A172 (cell line): ENCODE measurements at places on chromosomes 7 and 10.

- peak; percentile 68 for DNase-seq
These were observed 11.0 kb upstream of the LFNG start for GRCh38 chr7:2508327-2509215.

GRCh38 chr10:6009961-6010360 lies 32.6 kb upstream of the IL15RA start:
- no peak for DNase-seq

GRCh38 chr7:148327379-148327778 lies 263.2 kb upstream of the C7orf33 start:
- DNase-seq, result peak; percentile 71

DNA sequence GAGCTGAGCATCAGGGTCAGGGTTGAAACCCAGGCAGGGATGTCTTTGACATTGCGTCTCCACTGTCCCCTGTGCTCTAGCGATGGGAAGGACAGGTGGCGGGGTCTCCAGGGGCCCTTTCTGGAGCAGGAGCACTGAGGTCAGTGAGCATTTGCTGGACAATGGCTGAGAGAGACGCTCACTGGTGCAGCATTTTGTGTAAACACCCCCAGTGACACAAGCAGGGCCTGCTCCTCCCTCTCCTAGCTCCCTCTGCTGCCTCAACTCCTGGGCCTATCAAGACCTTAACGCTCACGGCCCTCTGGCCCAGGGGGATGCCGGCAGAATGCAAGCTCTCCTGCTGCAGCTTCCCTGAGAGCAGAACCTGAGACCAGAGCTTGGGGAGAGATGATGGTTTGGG lies 17.4 kb upstream of the INMT start:
- DNase-seq, result no peak

GRCh38 chr7:137931823-137932222 lies 70.1 kb downstream of the CREB3L2 start:
- DNase-seq, result no peak

- DNase-seq, result no peak
These were observed 116.0 kb downstream of the VTI1A start for GRCh38 chr10:112562809-112563663.

DNA sequence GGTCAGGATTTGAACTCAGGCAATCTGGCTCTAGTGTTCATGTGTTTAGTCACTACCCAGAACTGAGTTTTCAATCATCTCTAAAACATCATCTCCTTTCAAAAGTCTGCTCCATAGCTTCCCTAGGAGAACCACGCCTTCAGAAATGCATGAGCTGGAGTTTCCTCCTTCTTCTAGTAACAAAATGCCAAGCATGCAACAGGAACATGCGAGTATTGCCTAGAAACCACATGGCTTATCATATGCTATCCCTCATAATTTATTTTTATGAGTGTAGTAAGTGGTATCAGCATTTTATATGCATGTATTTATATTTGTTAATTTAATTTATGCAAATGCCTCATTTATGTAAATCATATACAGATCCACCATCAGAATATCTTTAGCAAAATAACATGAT lies 170.9 kb downstream of the RAB11FIP2 start:
- DNase-seq, result no peak

GRCh38 chr7:23200331-23200730 lies 18.5 kb downstream of the NUP42 start:
- no peak for DNase-seq

DNA sequence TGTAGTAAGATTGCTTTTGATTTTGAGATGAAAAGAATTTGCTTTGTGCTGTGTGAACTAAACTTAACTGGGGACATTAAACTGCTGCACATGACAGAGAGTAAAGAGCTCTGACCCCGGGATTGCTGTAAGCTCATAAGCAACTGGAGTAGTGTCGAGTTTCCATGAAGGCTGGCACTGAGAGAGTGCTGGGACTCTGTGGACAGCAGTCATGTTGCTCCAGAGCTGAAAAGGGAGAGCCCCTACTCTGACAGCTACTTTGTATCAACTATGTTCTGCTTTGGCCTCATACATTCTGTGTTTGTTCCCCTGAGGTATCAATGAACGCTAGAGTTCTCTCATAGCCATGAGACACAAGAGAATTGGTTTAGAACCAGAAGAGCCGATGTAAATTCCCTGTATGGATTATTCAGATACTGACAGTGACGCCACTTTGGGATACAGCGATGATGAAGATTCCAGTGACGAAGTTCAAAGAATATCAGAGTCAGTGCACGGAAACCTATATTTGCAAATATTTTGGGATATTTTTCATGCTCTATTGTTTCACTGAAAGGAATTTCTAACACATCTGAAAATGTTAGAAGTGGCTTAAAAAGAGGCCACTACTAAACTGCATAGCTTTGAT lies 185.9 kb upstream of the DKK1 start:
- DNase-seq, result no peak

DNA sequence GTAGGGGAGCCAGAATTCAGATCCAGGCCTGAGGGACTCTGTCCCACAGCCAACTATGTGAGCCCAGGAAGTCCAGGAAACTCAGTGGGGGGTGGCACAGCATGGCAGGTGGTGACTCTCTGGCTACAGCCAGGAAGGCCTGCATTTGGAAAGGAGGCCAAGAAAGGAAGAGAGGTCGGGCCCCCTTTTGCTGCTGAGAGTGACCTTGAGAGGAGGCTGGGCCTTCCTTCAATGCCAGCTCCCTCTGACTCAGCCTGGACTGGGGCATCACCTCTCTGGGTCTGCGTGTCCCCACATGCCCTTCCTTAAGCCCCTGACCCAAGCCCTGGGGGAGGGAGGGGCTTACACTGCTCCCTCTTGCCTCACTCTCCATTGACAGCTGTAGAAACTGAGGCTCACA lies 6.4 kb upstream of the MYL10 start:
- peak; percentile 73 for DNase-seq

DNA sequence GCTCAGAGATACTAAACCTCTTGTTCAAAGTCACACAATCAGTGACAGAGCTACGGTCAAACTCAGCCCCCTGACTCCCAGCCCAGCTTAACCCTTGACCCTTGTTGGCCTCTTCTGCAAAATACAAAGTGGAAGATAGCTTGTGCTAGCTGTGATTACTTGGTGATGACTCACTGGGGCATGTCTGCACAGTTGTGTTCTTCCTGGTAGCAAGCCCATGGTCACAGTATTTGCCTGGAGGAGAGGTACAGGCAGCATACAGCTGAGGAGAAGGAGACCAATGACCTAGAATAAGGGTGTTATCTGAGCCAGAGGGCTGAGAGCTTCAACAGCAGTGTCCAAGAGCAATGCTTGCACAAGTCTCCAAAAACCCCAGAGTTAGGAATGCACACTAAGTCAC lies 5.7 kb upstream of the HSPA12A start:
- DNase-seq, result peak; percentile 23

- DNase-seq, result no peak
These were observed 10.2 kb downstream of the CCDC6 start for GRCh38 chr10:59896191-59896590.

DNA sequence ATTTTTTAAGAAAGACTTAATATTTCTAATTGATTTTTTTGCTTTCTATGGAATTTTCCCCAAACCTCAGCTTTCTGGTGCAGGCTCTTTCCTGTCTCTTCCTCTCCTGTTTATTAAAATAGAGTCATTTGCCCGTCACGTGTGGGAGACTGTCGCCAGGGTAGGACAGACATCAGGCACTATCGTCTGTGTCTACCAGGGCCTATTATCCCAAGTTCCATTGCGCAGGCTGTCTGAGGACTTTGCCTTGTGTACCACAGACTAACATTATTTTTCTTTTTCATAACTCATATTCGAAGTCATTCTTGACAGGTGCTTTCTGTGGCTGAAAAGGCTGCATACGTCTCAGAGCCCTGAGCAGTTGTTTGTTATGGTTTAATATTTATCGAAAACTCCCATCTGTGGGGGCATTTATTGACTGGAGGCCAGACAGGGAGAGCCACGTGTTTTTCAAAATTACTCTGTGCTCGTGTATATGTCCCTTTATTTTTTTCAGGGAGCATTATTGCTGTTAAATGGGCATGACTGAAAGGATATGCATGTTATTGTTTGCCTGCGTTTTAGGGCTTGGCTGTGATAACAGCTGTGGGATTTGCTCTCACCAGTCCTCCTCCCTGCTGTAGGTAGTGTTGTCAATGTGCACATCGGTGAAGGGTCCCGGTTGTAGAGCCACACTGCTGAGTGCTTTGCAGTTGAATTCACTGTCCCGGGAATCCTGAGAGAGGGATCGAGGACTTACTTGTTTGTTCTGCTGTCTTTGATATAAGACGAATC lies 89.8 kb downstream of the CAMK1D start:
- no peak for DNase-seq

DNA sequence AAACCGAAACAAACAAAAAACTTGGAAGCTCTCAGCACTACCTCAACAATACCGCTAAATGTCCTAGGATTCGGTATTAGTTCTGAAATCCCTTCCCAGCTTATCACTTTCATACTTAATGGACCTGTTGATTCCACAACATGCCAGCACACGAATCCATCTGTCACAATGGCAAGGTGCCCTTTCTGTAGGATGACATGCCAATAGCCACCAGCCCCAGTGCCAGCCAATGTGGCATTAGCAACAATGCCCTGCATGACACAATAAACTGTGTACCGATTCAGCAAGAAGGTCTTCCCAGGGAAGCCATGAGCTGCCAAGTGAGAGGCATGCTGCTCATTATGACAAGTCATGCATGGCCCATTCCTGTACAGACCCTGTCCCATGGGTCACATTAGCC lies 35.6 kb upstream of the CHCHD3 start:
- DNase-seq, result no peak

GRCh38 chr10:74953214-74953613 lies 126.8 kb downstream of the KAT6B start:
- DNase-seq, result no peak

GRCh38 chr10:96850825-96851224 lies 18.7 kb downstream of the LCOR start:
- peak; percentile 46 for DNase-seq

DNA sequence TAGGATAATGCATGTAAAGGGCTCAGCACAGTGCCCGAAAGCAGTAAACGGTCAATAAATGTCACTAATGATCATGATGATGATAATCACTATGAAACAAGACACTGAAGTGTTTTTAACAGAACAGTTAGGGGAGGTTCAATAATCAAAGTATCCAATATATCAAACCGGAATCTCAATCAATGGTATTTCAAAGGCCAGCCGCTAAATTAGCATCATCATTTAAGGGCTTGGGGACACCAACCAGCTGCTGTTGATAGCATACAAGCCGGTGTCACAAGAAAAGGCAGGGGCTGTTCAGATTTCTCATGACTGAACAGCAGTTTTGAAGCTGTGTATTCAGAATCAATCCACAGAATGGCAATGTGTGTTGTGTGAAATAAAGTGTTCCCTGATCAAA lies 316.0 kb upstream of the NPVF start:
- DNase-seq, result no peak

- DNase-seq, result no peak
These were observed 141.9 kb downstream of the ELFN1 start for GRCh38 chr7:1811850-1812508.

- DNase-seq, result no peak
These were observed 151.5 kb upstream of the VIPR2 start for GRCh38 chr7:159296093-159296681.

GRCh38 chr10:46062723-46063428 lies 16.8 kb upstream of the MSMB start:
- DNase-seq, result no peak

DNA sequence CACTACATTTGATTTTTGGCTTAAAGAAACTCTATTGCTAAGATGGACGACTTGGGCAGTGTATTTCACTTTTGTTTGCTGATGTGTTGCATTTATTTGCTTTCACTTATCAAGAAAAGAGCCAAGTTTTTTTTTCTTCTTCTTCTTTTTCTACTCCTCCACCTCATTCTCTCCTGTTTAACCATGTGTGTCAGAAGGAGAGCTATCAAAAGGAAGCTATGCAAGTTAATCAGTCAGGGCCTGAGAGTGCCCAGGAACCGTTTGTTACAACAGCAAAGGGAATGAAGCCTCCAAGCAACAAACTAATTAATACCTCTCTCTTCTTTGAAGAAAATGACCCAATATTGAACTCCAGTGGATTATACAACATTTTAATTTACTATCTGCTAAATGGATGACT lies 299.3 kb downstream of the GRM8 start:
- no peak for DNase-seq

DNA sequence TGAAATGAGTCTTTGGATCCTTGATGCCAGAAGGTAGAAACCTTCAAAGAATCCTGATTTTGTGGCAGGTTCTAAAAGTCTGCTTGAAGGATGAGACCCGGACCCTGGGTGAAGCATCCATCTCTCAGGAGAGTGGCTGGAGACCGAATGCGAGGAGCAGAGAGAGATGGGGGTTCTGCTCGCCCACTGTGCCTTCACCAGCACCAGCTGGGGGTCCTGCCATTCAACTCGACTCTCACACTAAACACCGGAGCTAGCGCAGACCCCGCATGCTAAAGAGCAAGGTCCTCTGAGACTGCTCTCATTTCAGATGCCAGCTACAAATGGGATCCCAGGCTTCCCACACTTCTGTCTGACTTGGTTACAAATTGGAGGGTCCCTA lies 218.4 kb downstream of the GLRX3 start:
- no peak for DNase-seq

- no peak for DNase-seq
These were observed 85.4 kb downstream of the OSBPL3 start for GRCh38 chr7:24894429-24895221.

GRCh38 chr7:12635830-12636229 lies 51.6 kb upstream of the ARL4A start:
- DNase-seq, result peak; percentile 46

- peak; percentile 3 for DNase-seq
These were observed 27.4 kb downstream of the OGDHL start for GRCh38 chr10:49734676-49735075.

DNA sequence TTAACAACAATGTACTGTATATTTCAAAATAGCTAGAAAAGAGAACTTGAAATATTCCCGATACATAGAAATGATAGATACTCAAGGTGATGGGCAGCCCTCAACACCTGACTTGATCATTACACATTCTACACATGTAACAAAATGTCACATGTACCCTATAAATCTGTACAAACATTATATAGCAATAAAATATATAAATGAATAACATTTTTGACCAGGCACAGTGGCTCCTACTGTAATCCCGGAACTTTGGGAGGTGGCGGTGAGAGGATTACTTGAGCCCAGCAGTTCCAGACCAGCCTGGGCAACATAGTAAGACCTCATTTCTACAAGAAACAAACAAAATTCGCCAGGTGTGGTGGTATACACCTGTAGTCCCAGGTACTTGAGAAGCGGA lies 659.5 kb upstream of the NRP1 start:
- no peak for DNase-seq

- no peak for DNase-seq
These were observed 481.6 kb downstream of the PARD3 start for GRCh38 chr10:34333513-34333912.

DNA sequence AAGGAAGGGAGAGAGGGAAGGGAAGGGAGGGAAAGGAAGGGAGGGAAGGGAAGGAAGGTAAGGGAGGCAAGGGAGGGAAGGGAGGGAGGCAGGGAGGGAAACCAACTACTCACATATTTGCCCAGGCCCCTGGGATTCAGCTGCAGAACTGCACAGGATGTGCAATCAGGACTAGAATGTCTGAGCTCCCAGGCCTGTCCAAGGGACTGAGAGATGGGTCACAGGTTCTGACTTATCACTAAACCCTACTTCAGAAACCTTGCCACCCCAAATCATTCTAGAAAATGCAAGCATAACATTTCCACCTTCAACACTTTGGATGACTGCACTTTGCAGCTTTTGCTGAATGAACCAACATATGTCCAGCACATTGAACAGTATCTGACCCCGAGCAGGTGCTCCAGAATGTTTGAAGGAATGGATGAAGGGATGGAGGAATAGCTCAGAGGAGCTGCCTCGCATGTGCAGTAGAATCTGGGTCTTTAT lies 245.3 kb downstream of the KCNMA1 start:
- peak; percentile 86 for DNase-seq

GRCh38 chr10:100730725-100731406 lies 14.5 kb upstream of the PAX2 start:
- peak; percentile 7 for DNase-seq

- DNase-seq, result no peak
These were observed 17.8 kb downstream of the GIMAP8 start for GRCh38 chr7:150468241-150468640.
